A549 (cell line): ENCODE measurements at places on chromosomes 6 and 20.

DNA sequence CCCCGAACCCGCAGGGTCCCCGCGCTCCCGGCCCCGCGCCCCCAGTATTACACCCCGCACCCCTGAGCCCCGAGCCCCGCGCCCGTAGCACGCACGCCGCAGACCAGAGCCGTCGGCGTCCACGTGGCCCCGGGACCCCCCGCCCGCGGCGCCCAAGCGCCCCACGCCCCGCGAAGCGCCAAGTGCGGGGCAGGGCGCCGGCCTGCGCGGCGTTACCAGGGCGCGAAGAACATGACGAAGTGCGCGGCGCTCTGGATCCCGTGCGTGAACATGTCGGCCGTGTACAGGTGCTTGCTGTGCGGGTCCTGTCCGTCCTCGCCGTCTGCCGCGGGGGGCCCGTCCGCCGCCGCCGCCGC lies 312 bp downstream of the TXNDC5 start:
- DNase-seq = no peak

DNA sequence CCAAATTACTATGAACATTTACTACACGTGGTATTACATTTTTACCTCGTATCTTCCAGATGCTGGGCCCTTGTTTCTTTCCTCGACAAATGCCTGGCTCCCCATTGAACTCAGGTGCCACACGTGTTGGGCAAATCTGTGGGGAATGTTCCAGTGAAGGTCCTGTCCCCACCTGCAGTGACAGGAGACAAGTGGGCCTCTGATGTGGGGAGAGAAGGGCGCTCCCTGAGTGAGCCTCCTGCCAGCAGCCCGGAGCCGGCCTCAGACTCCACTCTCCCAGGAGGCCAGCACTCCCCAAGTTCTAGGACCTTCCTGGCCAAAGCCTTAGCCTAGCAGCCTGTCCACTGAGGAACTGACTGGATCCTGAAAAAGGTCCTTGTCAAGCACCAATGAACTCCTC lies 21.7 kb upstream of the SCML4 start:
- no peak for DNase-seq

DNA sequence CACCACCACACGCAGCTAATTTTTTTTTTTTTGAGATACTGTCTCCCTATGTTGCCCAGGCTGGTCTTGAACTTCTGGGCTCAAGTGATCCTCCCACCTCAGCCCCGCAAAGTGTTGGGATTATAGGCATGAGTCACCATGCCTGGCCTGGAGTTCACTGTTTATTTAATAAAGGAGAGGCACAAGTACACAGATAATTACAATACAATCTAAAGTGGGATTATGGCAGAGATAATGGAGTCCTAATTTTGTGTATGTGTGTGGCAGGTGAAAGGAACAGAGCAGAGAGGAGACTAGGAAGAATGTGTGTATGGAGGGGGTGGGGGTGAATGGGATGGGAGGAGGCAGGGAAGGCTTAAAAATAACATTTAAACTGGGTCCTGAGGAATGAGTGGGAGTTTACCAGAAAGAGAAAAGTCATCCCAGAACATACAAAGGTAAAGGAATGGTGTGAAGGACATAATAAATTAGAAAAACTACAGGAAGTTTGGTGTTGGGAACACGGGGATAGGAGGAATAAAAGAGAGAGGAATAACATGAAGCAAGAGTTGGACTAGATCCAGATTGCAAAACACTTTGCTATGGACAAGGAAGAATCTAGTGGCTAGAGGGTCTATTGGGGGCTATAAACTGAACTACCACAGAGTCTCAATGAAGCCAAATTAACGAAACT lies 4.4 kb downstream of the NCOA5 start:
- DNase-seq = peak; percentile 68

- DNase-seq = peak; percentile 96
Measured at GRCh38 chr20:13336308-13337089, 115.4 kb downstream of the ISM1 start.

- no peak for DNase-seq
Measured at GRCh38 chr20:10240655-10241054, 22.0 kb downstream of the SNAP25 start.

- no peak for DNase-seq
Measured at GRCh38 chr20:16261733-16262273, 311.4 kb downstream of the KIF16B start.

GRCh38 chr6:224350-224749 lies 67.9 kb upstream of the DUSP22 start:
- no peak for DNase-seq

GRCh38 chr6:151119823-151120524 lies 119.8 kb upstream of the AKAP12 start:
- no peak for DNase-seq

GRCh38 chr20:3330046-3330741 lies 77.3 kb downstream of the DNAAF9 start:
- no peak for DNase-seq

- DNase-seq = no peak
Measured at GRCh38 chr6:32845384-32845884, 1.6 kb upstream of the PSMB8 start.

DNA sequence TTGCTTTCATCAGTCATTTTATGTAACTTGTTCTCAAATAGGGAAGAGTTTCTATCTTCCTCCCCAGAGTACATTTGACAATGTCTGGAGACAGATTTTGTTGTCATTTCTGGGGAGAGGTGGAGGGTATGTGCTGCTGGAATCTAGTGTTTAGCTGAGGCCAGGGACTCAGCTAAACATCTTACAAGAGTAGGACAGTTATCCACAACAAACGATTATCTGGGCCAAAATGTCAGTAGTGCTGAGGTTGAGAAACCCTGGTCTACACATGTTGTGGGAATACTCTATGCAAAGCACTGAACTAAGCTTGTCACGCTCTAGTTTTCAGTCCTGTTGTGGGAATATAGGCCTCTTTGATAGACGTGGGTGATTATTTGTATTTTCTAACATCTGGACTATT lies 171.4 kb downstream of the CD109 start:
- no peak for DNase-seq

GRCh38 chr20:48490961-48491831 lies 336.6 kb downstream of the PREX1 start:
- no peak for DNase-seq

DNA sequence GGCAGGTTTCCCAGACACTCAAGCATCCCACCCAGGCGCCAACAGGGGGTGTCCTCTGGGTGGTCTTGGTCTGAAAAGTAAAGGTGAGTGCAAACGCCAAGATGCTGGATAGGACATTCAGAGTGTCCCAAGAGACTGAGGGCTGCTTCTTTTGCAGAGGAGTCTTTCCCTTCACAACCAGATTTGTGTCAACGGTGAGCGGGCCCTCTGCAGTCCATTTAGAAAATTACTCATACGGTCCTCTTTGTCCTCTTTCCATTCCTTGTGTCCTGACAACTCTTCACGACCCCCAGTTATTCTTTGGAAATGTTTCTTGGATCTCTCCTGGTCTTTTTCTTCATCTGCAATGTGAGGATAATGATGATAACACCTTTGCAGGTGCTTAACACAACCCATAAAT lies 257.8 kb downstream of the CDC5L start:
- peak; percentile 6 for DNase-seq

DNA sequence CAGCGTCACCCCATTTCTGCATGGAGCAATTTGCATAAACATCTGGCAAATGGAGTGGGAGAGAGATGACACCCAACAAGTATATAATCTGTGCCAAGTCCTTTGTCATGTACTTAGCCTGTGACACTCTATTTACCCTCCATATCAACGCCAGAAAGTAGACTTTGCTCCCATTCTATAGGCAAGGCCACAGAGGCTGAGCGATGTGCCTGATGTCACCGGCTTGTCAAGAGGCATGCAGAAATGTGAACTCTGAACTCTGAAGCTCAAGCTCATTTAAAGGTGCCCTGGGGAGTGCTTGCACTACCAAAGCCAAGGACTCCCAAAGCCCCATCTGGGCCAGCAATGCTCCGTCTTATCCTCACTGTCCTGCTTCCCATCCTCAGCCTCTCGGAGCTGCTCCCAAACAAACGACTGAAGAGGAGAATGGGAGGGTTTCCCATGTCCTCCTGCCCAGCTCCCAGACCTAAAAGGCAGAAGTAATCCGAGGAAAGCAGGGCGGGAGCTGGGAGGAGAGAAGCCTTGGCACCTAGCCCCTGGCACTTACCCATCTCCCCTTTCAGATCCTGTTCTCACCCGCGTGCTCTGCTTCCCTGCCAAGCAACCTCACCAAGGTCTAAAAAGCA lies 9.2 kb downstream of the CPNE5 start:
- DNase-seq = no peak

DNA sequence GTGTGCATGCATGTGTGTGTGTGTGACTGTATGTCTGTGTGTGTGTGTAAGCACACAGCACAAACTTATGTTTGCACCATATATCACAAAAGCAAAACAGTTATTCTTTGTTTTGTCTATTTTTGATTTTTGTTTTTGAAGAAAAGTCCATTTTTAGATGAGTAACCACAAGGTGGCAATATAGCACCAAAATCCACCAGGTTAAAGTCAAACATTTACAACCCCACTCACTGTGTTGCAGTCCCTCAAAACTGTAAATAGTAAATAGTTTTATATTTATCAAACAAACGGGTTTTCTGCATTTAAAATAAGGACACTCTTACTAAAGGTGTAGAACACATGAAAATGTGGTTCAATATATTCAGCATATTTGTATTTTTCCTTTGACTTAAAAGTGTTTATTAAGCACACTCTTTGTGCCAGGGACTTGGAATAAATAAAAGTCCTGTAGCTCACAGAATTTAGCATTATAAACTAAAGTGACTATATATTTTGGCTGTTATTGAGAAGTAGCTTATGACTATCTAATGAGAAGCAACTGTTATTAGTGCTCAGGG lies 118.5 kb downstream of the GFRAL start:
- DNase-seq = peak; percentile 31

GRCh38 chr20:5789827-5790226 lies 39.6 kb downstream of the SHLD1 start:
- DNase-seq = no peak

DNA sequence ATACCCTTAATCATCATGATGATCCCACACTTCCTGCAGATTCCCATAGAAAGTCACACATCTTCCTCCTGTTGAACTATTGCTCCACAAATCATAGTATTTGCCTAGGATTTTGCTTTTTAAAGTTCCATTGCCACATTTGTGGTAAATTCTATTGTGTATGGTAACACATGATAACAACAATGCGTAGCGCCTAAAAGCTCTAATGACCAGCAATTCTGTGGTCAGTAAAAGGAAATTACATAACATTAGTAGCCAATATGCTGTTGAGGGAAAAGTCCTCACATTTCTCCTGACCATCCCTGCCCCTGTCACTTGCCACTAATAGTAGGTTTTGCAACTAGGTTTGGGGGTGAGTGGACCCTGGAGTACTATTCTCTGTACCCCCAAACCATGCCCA lies 31.8 kb upstream of the PDE7B start:
- DNase-seq = no peak

GRCh38 chr6:71402096-71402495 lies 113.5 kb downstream of the OGFRL1 start:
- no peak for DNase-seq

- no peak for DNase-seq
Measured at GRCh38 chr6:134106702-134107101, 54.3 kb upstream of the SLC2A12 start.

GRCh38 chr6:139679516-139680179 lies 305.2 kb upstream of the CITED2 start:
- DNase-seq = no peak

DNA sequence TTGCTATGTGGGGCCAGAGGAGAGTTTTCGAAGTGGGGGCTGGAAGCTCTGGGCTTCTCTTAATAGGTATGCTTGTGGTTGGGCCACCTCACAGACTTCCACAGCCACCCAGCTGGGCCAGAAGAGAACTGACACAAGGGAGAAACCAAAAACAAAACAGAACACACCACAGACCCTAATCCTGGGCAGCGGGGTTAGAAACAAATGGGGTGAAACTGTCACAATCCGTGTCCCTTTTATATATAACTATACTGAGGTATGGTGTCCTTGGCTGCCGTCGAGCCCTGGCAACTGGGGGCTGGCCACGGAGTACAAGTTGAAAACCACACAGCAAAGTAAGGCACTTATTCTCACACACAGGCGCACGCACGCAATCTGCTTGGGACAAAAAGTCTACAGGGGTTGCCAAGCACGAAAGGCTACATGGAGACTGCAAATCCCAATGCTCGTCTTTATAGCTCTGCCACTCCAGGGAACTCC lies 78.3 kb downstream of the TRAM2 start:
- no peak for DNase-seq

DNA sequence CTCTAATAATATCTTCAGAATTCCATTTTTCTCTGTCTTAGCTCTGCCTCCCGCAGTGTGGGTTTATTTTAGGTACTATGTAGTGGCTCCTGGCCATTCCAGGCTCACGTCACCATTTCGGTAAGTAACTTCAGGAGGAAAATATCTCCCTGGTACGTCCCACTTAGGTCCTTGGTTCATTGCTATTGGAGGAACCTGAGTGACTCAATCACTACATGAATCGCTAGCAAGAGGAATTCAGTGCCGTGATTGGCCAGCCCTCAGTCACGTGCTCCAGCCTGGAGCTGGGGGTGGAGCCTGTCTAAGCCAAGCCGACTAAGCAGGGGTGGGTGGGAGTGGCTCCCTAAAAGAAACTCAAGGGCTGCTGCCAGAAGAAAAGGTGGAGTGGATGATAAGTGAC lies 67.3 kb upstream of the E2F3 start:
- DNase-seq = peak; percentile 25

DNA sequence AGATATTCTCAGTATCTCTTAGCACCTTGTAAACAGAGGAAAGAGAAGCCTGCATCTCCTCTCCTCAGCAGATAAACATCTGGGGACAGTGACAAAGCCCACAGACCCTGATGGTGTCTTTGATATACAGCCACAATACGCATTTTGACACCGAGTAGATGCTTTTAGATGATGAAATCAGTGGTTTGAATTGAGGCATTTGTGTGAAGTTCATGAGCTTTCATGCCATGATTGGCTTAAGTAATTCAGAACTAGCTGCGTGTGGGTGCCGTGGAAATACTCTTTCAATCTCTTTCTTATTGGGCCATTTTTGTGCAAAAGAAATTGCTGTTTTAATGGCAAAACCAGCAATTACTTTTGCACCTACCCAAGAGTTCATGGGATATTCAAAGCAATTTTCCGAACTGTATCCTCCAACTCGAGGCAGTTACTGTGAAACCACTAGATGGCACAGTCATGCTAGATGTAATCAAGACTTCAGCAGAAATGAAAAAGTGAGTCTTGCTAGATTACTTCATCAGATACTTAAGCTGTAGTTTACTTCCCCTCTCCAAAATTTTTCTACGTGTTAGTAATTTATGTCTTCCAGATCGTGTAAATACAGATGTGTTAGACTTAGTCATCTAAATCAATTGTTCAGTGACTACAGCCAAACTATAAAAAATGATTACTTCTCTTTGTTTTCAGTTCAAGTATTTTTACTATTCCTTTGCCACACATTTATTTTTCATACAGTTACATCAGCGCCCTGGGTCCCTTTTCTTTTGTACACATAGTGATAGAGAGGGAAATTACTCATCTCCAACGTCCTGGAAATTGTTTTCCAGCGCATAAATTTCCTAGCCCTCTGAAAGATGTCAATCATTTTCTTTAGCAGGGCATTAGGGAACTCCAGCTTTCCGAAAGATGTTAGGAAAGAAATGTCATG lies 49.4 kb downstream of the IYD start:
- peak; percentile 68 for DNase-seq
